ENCODE measurements at places on chromosomes 4 and X.

DNA sequence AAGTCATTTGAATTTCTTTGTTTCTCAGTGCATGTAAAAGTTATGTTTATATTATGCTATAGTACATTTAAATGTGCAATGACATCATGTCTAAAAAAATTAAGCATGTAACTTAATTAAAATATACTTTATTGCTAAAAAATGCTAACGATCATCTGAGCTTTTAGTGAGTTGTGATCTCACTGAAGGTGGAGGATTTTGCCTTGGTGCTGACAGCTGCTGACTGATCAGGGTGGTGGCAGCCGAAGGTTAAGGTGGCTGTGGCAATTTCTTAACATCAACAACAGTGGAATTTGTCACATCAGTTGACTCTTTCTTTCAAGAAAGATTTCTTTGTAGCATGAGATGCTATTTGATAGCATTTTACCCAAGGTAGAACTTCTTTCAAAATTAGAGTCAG lies 6.6 kb downstream of the ANAPC4 start:
- DNase-seq: no peak

DNA sequence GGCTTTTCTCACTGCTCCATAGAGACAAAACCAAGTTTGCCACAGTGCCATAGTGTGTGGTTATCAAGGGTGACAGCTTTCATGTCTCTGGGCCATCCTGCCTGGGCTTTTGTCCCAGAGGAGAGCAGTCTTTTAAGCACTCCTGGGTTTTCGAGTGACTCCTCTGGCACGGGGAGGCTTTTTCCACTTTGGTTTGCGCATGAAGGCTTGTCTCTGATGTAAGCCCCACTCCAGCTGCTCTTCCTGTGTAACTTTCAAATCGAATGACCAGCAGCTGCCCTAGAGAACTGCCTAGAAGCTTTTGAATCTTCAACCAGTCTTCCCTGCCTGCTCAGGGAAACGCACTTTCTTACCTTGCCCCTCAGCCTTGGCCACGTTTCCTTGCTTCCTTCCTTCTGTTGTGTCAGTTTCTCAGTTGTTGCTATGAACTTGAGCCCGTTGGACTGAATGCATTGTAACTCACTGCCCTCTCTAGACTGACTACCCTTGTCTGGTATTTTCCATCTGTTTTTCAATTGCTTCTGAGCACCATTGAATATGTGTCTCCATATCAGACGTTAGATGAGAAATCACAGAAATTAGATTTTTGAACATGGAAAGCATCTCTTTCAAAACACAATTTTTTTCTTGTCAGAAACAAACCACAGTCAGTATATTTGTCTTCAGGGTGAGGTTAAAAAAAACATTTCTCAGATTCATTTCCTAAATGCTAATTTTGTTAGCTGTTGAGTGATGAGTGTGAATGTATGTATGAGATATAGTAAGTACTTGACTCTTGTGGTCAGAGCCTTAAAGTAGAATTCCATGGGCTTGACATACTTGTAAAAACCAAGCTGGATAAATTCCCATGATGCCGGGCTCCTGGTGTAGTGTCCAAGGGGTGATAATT lies 45.3 kb downstream of the SLC9A6 start:
- DNase-seq: no peak

DNA sequence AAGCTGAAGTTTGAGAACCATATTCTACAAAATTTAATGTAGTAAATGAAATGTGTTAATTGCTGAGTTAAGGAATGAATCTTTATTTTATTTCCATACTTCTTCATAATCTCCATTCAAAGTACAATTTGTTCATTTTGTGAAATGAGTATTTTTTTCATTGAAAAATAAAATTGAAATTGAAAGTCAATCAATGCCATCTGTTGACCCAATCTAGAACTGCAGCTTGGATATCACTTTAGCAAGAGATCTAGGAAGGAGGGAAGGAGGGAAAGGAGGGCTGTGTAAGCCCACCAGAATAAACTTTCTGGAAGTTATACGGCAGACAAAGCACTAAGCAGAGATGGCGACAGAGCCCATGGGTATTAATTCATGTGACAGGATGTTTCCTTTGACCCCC lies 128.4 kb downstream of the ZMAT1 start:
- no peak for DNase-seq

- no peak for DNase-seq
These were observed 250.0 kb upstream of the SLC7A11 start for GRCh38 chr4:138492176-138492575.

DNA sequence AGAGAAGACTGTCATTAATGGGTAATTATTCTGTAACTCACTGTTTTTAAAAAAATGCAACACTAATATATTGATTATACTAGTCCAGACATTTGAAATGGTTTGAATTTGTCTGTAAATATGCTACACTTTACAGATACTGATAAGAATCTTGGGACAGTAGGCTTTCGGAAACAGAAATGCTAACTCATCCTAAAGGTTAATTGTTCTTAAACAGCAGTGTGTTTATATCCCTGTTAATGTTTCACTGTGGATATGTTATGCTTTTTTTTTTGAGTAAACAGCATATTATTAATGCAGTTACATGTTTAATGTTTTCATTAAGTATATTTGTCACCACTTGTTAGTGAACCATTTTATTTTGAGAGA lies 31.4 kb downstream of the EXOC1 start:
- DNase-seq: no peak

- no peak for DNase-seq
These were observed 166.4 kb upstream of the PPARGC1A start for GRCh38 chr4:24056289-24056688.

- no peak for DNase-seq
These were observed 181.4 kb downstream of the RPA4 start for GRCh38 chrX:97065066-97065465.

GRCh38 chrX:154354516-154354915 lies 19.9 kb downstream of the FLNA start:
- DNase-seq: no peak

DNA sequence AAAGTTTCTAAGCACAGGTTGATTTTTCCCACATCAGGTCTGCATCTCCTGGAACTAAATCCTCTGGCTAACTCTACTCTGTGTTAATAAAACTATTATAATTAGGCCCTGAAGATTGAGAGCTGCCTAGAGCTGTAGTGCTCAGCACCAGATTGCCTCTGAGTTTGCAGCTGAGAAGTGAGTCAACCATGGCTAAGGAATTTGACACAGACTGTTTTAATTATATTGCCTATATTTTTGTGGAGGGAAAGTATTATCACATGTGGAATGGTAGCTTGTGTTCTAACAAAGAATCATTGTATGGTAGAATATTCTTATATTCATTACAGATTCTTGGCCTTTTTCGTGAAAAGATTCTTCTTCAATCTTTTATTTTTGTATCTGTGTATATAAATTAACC lies 1907.6 kb upstream of the TENM3 start:
- no peak for DNase-seq

GRCh38 chr4:81237791-81238190 lies 22.8 kb upstream of the PRKG2 start:
- DNase-seq: no peak

DNA sequence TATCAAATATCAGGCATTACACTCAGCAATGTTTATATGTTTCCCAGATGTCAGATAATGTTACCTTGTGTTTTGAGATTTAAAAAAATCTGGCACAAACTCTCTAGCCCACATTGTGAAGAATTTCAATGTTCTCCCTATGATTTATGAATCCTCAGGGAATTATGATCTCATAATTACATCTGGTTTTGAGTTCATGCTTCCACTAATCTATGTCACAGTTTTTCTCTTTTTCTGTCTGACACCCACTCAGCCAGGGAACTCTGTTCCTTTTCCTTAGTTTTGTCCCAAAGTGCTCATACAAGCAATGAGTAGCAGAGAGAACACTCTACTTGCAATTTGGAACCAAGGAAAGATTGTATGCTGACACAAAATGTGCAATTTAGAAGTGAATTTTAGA lies 212.1 kb upstream of the POF1B start:
- no peak for DNase-seq

DNA sequence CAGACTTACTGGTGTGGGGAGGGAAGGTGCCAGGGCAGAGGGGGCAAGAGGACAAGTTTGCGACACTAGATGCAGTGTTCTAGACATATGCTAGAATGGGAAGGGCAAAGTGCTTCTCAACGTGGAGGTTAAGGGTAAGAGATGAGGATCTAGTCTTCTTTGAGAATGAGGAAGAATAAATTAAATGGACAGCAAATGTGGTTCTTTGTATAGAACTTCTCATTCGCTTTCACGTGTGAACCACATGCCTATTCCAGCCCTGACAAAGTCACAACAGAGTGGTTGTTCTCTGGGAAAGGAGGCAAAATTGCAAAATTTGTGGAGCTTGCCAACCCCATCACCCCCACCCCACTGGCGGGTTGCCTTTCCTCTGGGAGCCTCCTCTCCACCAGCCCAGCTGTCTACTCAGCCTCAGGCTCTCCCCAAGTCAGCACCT lies 1.5 kb upstream of the ANXA5 start:
- DNase-seq: no peak

GRCh38 chrX:39427492-39427891 lies 626.2 kb downstream of the MID1IP1 start:
- no peak for DNase-seq

DNA sequence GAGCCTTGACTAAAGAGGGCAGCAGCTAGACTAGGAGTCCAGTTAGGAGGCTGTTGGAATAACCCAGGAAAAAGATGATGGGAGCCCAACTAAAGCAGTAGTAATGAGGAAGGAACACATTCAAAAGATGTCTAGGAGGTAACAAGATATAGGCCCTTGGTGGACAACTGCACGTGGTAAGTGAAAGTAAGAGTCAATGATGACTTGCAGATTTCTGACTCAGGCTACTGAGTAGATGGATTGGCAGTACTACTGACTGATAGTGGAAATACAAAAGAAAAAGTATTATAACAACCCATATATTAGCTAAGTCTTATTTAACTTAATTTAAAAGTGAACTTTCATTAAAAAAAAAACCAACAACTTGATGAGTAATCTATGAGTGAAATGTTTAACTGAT lies 74.0 kb downstream of the PAK3 start:
- no peak for DNase-seq

GRCh38 chr4:72313121-72313520 lies 255.9 kb downstream of the ADAMTS3 start:
- no peak for DNase-seq

DNA sequence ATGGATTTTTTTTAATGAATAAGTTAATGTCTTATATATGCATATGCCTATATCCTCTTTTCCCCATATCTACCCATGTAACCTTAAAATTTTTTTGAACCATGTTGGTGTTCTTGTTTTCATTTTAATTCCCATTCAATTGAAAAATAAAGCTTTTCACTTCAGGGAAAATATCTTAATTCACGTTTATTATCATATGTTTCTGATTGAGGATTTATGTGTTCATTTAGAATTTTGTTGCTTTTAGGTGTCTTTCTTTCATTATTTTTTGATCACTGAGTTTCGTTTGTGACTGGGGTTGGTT lies 29.1 kb downstream of the HADH start:
- DNase-seq: no peak

DNA sequence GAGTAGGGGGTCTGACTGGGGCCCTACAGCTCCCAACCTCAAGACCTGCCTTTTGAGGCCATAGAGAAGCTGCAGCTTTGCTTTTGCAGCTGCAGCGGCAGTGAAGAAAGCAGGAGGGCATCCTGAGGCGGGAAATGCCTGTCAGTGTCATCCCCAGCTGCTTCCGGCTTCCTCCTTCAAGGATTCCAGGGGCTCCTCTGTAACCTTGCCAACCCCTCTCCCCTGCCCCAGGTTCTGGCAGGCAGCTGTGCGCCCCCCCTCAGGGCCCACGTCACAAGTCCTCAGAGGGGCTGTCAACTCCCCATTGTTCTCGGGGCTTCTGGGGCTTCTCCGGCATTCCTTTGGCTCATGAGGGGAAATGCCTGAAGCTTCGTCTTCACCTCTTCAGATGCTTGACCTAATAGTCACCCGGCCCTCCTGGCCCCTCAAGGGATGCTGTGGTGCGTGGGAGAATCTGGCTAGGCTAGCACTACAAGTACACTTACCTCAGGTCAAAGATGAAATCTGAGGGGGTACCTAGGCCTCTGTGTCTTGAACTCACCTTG lies 31.9 kb downstream of the APLN start:
- DNase-seq: no peak

GRCh38 chrX:136616987-136617685 lies 30.8 kb upstream of the CD40LG start:
- no peak for DNase-seq

DNA sequence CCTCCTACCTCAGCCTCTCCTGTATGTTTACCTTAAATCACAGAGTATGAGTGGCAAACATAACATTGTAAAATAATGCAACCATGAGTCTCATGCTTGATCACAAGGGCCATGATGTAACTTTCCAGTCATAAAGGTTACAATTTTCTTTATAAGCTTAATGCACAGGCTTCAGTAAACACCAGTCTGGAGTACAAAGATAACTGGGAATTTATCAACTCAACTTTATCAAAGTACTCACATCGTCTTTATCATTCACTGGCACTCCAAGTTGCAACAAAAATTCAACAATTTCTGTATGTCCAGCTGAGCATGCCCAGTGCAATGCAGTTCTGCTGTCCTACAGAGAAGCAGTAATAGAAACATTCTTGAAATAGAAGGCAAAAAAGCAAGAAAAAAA lies 2.8 kb downstream of the PSMD10 start:
- DNase-seq: no peak

GRCh38 chr4:67874986-67875385 lies 8.8 kb downstream of the TMPRSS11D start:
- no peak for DNase-seq

DNA sequence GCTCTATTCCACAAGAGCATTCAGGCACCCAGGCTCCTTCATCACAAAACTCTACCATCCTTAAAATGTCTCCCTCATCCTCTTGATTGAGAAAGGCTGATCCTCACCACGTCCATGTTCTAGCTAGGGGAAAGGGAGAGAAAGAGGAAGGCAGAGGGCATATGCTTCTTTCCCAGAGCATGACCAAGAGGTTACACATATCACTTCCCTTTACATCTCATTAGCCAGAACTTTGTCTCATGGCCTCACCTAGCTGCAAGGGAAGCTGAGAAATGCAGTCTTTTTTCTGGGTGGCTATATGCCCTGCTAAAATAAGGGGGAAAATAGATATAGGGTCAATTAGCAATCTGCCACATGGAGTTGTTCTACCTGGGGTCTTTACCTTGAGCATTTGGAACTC lies 42.7 kb downstream of the LONRF3 start:
- no peak for DNase-seq

DNA sequence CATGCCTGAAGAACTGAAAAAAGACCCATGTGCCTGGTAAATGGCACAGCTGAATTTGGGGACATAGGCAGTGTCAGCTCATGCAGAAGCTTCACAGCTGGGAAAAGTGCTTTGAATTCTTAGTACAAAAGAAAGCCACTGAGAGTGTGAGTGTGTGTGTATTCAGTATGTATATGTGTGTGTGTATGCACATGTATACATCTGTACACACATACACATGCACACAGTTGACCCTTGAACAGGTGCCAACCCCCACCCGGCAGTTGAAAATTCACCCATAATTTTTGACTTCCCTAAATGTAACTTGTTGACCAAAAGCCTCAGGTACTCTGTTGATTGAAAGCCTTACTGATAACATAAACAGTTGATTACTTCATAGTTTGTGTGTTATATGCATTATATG lies 49.5 kb upstream of the ENPP6 start:
- no peak for DNase-seq

Measured in NCI-H2029 (cell line).